ENCODE measurements at places on chromosomes 5 and 9.

- peak; percentile 82 for DNase-seq
These were observed 1.6 kb downstream of the DMRT2 start for GRCh38 chr9:1051584-1052275.

- no peak for DNase-seq
These were observed 5.1 kb downstream of the GRK6 start for GRCh38 chr5:177431317-177432142.

GRCh38 chr5:74290634-74291241 lies 349.8 kb downstream of the ENC1 start:
- no peak for DNase-seq

- DNase-seq = no peak
These were observed 598 bp upstream of the KIAA1191 start for GRCh38 chr5:176362233-176362490.

DNA sequence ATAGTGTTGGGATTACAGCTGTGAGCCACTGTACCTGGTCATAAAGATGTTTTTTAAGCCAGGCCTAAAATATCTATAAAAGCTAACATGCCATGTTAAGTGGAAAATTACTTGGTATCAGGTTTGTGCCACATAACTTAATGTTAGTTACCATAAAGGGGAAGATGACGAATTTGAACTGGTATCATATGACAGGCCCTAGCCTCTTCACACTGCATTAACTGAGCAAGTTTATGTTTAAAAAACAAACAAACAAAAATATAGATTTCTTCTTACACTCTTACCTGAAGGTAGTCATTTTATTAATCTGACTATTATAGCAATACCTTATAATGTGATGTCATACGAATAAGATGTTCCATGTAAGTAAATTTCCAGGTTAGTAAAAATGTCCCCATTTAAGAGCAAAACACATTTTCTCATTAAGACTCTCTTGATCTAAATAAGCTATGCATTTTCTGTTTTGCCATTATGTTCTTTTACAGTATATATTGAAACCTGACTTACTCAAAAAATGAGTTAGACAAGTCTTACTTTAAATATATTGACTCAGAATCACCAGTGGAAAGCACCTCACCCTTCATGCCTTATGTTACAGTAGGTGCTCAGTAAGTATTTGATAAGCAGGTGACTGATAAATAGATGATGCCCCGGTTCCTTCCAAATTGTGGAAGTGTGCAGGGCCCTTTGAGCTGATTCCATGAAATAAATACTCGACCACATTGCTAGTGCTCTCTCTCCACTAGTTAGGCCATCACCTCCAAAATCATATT lies 125.4 kb downstream of the CDC42SE2 start:
- DNase-seq = no peak

GRCh38 chr5:104913841-104914281 lies 1351.3 kb upstream of the NUDT12 start:
- DNase-seq = no peak

All from globus pallidus (tissue), 1 donor.